Choroid plexus epithelial cell (primary cell): ENCODE measurements at places on chromosomes 11 and 22.

DNA sequence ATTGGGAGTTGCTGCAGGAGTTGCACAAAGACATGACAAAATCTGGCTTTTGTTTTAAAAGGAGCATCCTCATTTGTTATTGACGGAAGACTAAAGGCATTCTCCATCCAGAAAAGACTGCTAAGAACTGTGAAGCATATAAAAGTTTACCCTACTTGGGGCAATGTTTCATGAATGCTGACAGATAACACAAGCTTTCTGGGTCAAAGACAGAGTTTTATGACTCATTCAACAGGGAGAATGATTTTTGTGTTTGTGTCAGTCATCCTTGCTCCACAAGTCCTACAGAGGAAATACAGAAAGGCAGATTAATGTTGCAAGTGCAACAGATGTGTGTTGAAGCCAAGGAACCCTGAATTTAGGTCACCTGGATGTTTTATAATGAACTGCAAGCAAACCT lies 2.5 kb downstream of the GLYATL1 start:
- no peak for DNase-seq

DNA sequence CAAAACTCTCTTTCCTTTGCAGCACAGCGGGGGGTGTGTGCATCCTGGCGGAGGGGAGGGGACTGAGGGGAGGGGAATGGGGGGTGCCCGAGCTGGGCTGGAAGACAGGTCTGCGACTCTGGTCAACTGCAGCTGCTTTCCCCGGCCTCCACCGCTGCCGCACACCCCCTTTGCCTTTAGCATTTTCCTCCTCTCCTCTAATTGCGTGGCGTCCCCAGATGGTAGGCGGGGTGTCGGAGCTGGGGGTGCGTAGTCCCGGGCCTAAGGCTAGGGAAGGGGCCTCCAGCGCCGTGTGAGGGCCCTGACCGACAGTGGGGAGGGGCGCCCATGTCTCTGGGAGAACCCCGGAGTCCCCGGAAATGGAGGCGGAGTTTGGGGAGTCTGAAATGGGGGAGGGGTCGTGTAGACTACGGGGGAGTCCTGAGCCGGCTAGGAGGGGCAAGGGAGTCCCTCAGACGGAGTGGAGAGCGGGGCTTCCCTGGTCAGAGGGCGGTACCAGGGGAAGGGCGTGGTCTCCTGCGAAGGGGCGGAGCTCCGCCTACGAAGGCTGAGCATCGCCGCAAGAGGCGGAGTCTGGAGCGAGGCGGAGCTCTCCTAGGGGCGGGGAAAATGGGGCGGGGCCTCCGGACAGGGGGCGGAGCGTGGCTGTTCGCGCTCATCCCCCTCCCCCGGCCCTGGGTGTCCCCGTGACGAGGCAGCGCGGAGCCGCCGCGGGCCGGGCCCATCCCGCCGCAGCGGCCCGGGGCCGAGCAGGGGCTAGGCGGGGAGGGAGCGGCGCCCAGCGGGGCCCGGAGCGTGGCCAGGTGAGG lies at the start of gene PELI3:
Gene PELI3 (plus strand): TSS at position 681 of the 809 bp plus-strand sequence. CDS start 1,224 bp downstream, outside the sequence.
- peak; percentile 95 for DNase-seq

DNA sequence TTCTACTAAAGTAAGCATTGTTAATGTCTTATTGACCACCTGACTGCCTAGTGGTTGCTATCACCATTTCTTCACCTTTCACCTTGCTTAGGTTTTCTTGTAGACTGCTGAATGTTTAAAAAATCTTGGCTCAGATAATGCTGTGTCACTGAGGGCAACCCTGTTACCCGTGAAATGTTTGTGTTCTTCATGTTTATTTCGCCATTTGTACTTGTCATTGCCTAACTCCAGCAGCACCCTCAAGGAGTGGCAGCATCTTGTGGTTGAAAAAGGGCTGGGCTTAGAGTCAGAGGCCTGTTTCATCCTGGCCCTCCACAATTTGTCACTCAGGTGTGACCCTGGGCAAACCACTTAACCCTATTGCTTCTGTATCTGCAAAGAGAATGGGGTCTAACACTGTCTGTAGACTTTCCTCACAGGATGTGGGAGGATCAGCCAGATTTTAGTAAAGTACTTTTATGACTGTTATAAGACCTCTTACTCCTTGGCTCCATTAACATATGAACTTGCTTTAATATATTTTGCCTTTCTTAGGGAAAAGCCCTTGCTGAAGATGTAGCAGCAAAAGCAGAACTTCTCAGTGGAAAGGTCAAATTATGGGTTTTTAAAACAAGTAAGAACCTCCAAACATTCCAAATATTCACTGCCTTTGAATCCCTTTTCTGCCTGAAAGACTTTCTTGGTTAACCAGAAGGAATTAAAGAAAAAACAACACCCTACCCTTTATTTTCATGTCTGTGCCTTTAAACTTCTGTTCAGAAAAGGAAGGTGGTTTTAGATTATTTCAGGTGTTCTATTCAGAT lies 154.5 kb upstream of the C11orf87 start:
- DNase-seq, result peak; percentile 30

DNA sequence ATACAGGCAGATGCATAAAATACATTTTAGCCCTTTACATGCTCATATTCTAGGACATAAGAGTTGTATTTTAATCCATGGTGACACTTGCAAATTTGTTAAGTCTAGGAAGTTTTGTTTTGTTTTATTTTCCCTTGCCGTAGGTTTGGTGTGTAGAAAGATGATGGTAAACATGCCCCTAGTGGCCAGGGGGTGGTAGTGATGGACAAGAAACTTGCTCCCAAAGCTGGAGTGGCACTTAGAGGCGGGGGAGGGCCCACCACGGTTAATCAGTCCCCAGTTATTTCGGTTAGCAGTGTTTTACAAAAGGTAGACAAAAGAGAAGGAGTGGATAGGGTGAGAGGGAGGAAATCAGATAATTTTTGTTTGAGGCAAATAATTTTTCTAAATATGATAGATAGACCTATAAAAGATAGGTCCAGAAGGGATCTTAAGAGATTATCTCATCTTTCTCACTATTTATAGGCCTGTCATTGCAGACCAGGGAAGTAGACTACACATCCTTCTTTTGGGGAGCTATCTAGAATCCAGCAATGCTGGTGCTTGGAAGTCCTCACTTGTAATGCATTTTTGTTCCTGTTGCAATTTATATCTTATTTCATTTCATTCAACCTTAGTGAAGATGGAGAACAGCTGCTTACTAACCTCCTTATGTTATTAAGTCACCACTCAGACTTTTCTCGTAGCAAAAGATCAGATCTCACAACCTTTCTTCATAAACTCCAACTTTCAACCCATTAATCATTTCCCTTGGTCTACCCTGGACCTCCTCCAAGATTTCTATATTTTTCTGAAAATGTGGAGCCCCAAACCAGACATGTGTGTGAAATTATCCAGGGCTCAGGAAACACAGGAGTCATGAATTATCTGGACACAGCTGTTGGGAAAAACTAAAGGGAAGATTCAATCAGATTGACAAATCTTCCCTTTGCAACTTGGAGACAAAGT lies 5.9 kb upstream of the BDNF start:
- peak; percentile 52 for DNase-seq

DNA sequence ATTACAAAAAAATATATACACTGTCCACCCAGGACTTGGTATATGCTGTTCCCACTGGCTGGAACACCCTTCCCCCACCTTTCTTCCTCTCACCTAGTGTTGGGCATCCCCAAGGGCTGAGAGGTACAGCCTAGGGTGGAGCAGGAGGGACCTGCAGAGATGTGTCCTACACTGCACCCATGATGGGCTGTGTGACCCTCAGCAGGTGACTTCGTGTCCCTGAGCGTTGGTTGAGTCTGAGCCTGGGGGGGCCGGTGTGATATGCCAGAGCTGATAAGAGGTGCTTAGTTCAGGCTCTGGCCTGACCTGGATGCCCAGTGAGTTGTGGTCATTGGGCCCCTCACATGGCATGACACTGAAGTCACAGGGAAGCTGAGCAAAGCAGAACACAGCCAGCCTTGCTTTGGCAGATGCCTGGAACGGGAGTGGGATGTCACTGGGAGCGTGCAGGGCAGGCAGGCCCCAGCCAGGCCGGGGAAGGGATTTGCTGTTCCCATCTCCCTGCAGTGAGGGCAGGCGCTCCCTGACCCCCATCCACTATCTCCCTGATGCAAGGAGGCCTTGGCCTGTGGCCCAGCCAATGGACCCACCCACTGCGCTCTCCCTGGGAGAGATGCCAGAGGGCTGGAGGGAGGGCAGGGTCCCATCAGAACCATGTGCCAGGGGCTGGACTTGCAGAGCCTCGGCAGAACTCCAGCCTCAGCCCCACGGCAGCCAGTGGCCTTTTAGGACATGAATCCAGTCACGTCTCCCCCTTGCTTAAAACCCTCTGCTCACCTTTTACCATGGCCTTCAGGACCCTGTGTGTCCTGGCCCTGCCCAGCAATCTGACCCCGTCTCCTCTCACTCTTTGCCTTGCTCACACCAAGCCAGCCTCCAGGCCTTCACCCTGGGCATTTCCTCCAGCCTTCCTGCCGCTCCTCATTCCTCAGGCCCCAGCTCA lies 138.9 kb downstream of the MN1 start:
- peak; percentile 25 for DNase-seq

GRCh38 chr22:42315392-42315756 lies 44.9 kb upstream of the TCF20 start:
- DNase-seq, result no peak

DNA sequence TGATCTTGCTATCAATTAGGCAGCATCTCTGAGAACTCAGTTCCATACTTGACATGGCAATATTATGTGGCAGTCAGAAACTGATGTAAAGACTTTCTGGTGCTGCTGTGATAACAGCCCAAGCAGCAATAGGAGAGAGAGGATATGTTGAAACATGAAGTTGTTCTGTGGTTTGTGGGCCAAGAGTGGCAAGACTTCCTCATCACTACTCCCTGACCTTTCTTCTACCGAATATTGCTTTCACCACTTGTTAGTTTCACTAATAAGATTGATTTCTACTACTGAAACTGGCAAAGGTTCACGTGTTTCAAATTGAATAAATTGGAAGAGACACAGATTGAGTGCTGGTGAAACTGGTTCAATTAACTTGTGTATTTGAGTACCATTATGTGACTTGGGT lies 852.6 kb upstream of the RAG2 start:
- peak; percentile 35 for DNase-seq

DNA sequence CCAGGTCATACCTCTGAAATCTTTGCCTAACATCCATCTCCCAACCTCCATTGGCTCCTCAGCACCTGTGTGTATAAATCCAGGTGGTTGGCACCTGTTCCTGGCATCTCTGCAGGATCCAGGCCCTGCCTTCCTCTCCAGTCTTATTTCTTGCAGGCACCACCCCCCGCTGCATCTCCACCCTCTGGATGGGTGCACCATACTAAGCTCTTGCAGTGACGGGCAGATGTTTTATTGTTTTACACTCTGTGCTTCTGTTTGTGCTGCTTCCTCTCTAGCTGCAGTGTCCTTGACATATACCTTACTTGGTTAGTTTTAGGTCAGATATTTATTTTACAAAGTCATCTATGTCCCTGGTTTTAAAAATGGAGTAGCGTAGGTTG lies 102.6 kb downstream of the TBC1D22A start:
- no peak for DNase-seq

GRCh38 chr11:80155412-80156017 lies 714.7 kb upstream of the TENM4 start:
- DNase-seq, result peak; percentile 52

- DNase-seq, result no peak
Observed at GRCh38 chr22:50308597-50308935, 1.1 kb upstream of the PLXNB2 start.

DNA sequence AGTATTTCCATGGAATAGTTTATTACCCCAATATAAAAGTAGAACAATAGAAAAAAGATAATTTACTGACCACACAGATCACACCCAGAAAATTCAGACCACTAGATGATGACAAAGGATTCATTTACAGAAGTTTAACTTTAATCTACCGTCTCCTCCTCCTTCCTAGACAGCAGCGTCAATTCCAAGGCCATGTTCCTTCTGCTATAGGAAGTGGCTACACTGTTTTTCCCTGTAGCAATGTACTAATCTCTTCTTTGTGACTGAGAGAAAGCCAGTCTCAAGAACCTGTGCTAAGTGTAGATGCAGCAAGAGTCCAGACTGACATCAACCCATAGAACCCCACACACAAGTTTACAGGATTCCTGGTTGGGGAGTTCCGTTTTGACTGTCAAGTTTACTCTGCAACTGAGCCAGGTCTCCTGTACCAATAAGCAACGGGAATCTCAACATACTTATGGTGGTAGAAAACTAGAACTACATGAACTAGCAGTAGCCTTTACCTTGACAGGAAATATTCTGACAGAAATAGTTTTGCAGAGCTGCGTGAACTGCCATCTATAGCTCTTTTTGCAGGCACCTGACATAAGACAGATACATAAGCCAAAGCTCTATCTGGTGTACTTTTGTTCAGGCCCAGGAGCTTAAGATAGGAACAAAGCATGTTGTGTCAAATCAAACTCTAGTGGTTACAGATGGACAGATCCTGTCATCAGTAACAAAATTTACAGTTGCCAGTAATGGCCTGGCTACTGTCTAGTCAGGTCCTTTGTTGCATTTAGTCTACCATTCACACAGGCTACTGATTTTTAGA lies 42.9 kb downstream of the MRTFA start:
- no peak for DNase-seq

- DNase-seq, result peak; percentile 69
Observed at GRCh38 chr11:111938687-111939160, 1.6 kb downstream of the DIXDC1 start.

- no peak for DNase-seq
Observed at GRCh38 chr22:20577549-20577975, 70.2 kb downstream of the MED15 start.

- no peak for DNase-seq
Observed at GRCh38 chr11:87215236-87215635, 177.5 kb downstream of the TMEM135 start.

DNA sequence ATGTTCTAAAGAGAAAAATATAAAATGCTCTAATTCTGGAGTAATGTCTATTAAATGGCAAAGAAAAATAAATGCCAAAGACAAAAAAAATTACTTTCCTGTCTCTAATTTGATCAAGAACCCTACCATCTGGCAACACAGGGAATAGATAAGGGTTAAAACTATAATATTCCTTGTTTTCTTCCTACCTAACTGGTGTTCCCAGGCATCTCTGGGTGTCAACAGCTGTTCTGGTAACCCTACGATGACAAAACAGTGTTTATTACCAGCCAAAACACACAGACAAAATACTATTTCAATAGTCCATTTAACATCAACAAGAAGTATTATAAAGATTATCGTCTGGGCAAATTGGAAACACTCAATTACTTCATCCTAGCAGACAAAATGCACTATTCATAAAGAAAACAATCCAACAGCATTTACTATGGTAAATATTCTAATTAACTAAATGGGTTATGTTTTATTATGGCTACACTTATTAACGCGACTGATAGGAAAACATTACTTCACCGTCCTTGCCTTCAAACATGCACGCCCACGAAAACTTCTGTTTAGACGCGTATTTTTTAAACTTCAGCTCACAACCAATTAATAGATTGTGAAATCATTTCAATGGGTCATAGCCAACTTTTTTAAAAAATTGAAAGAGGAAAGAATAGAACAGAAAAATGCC lies 50.6 kb downstream of the LGR4 start:
- no peak for DNase-seq

DNA sequence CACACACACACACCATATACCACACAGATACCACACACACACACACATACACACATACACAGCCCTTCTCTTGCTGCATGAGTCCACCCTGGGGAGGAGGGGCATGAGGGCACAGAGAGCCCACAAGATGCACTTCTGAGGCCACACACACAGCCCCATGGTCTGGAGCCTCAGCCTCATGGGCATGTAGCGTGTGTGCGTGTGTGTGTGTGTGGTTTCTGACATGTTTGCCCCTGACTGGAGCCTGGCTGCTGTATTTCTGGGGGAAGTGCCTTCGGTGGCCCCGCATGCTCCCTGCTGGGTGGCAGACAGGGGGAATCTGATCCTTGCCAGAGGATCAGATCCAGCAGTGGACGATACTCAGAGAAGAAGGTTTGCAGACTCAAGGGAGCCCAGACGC lies 97.0 kb upstream of the PRR5 start:
- DNase-seq, result no peak

GRCh38 chr11:59777104-59777503 lies 21.9 kb downstream of the STX3 start:
- DNase-seq, result no peak
